Hematopoietic multipotent progenitor cell treated with erythropoietin and hydrocortisone succinate and interleukin-3 and kit ligand, for 15 days (in vitro differentiated cells): ENCODE measurements at places on chromosomes 16 and 17.

- no peak for DNase-seq
These were observed 123.8 kb downstream of the RAB11FIP4 start for GRCh38 chr17:31515267-31515666.

DNA sequence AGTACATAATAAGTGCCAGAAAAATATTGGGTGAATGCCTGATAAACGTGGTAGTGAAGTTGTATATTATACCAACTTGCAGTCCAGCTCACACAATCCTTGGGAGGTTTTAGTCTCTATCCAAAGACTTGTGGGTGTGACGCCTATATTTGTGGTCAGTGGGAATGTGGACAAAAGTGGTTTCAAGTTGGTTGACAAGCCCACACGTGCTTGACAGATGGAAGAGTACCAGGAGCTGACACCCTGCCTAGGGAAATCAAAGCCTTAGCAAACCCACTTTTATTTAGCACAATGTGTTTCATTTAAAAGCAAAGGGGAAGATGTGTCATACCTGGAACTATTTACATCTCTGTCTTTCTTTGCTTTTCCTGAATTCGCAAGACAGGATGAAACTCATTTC lies 79.0 kb downstream of the CA10 start:
- no peak for DNase-seq

- DNase-seq: no peak
These were observed 891 bp downstream of the CORO1A start for GRCh38 chr16:30184096-30184890.

- no peak for DNase-seq
These were observed 3.9 kb downstream of the RAI1 start for GRCh38 chr17:17684906-17685774.

GRCh38 chr17:14460516-14461226 lies 159.8 kb downstream of the HS3ST3B1 start:
- DNase-seq: no peak

DNA sequence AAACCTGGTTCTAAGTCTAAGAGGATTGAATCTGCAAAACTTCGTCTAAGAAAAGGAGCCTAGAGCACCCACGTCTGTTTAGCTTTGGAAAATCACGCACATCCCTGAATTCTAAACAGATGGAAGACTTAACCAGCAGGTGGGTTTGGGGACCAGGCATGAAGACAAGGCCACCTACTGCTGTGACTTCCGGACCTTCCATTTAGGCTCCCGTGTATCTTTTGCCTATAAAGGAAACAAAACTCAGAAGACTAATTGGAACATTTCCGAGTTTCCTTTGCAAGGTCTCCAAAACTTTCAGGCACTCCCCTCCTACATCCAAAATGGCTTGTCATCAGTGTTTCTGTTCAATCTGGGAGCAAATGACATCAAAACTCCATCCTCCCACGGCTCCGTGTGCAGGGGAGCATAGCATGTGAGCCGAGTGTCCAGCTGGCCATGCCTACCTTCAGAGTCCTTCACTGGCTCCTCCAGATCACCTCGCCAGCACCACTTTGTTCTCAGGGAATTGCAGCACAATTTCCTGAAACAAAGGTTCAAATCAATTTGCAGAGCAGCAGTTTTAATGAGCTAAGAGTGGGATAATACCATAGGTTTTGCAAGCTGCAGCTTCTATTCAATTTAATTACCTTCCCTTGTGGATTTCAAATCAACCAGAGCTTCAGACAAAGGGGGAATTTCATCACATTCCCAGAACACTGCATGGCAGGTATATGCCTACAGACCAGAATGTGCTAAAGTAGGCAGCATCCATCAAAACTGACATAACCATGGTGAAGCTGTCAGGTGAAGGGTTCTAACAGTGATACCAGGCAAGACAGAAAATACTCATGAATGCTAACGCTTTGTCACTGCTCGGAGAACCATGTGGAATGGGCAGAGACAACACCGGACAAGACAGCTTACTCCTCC lies 23.5 kb downstream of the CACNG1 start:
- no peak for DNase-seq

DNA sequence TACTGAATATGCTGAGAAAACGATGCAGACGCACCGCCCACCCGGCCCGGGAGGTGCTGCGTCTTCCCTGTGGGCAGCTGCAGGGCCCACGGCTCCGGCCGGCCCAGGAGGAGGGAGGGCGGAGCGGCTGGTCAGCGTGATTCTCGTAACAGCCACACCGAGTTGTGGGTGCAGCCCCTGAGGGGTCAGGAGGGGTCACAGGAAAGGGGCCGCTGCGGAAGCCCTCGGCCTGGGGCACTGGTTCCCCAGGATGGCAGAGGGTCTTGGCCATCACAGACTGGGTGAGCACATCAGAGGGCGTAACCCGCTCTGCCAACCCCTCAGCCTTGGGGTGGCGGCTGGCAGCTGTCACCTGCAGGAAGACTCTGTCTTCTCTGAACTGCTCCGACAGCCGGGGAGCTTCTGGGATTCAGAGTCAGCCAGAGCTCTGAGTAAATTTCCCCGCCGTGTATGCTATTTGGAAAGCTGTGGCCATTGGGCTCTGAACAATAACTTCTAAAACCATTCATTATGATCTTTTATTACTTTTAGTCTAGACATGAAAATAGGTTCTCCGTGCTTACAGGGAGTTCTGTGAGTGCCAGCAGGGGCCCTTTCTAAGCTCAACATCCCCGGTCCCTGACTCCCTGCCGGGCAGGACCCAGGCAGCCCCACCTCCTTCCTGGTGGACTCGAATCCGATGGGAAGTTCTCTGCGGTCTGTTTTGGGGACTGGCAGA lies 87.4 kb upstream of the CHMP6 start:
- no peak for DNase-seq
